CD4-positive, alpha-beta T cell treated with Interleukin-1 beta for 1 hour (primary cell): ENCODE measurements at places on chromosomes 6 and 20.

DNA sequence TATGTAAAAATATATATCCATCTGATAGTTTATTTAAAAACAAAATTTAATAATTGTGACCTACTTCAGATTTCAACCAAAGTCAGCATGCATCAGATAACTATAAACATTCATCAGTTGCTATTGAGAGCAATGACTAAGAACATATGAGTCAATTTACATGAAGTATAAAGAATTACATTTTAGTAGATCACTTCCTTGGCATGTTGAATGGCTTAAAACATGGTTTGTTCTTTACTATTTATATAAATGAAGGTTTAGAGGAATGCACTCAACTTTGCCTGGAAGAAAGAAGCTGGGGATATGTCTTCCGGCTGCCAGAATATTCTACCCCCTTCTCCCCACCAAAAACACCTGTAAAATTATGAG, 6.4 kb upstream of the FAM217A start:
- DNase-seq = no peak

- DNase-seq = no peak
These were observed 81.3 kb downstream of the CDC5L start for GRCh38 chr6:44468835-44469234.

- no peak for DNase-seq
These were observed at the start of gene SOX18 for GRCh38 chr20:64049060-64049877. TSS of gene SOX18 (minus strand) at chr20:64049639. CDS start at chr20:64049516, 123 bp downstream.

- no peak for DNase-seq
These were observed 27.1 kb downstream of the TASP1 start for GRCh38 chr20:13611611-13612125.

DNA sequence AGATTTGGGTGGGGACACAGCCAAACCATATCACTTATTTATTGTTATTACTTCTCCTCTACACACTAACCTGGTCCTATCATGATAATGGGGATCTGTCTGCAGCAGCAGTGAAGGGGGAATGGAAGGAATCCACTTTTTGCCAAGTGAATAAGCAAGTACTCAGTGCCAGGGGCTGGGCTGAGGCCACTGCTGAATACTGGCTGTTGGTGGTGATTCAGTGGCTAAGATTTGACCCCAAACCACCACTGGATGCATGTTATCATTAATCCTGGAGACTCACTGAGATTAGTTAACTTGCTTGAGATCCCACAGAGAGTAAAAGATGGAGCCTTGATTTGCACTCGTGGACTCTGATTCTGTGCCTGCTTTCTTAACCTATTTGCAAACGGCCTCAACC, 127.7 kb downstream of the TSHZ2 start:
- DNase-seq = no peak

DNA sequence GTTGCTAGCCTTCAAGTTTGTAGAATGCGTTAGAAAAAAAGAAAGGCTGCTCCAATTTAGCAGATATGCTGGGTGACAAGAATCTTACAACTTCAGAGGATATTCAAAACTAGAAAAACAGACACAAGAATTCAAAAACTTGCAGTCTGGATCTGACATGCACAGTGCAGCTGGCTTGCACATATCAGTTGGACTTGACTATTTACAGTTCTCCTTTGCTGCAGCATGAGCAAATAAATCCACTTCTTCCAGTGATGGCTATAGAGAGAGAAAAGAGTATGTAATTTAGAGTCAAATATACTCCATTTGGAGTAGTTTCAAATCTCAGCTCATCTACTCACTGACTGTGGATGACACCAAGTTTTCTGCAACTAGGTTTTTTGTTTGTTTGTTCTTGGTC, 247.0 kb downstream of the RIMS1 start:
- no peak for DNase-seq

- DNase-seq = peak; percentile 45
These were observed 3.3 kb upstream of the ULBP3 start for GRCh38 chr6:150072201-150072600.

- DNase-seq = no peak
These were observed 97.4 kb upstream of the NEDD9 start for GRCh38 chr6:11329726-11330412.

GRCh38 chr6:74609871-74610270, 596.0 kb downstream of the COL12A1 start:
- no peak for DNase-seq

GRCh38 chr20:33551778-33552177, 61.9 kb downstream of the CBFA2T2 start:
- no peak for DNase-seq

GRCh38 chr6:23656255-23657194, 469.5 kb upstream of the NRSN1 start:
- DNase-seq = no peak

GRCh38 chr6:68776354-68776753, 141.3 kb downstream of the ADGRB3 start:
- no peak for DNase-seq

DNA sequence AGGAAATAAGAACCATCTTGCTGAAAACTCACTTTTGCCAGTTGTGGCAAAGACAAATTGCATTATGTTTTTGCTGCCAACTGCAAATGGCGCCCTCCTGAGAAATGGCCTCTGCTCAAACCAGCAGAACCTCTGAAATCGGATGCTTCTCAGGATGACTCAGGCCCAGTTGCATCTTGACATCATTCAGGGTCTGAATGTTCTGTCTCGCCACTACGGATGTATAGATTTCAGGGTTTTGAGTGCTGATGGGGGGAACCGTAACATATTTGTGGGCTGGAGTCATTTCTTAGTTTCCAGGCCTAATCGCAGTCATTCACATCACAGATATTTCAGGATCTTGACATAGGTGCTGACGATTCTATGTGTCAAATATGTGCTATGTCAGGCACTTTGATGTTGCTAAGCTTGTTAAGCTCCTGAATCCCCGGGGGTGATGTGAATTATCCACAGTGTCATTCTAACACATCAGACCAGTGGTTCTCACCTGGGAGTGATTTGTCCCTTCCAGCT, 207.1 kb downstream of the NFATC2 start:
- DNase-seq = no peak

GRCh38 chr20:50562262-50562701, 52.1 kb downstream of the PTPN1 start:
- DNase-seq = no peak

GRCh38 chr6:56345376-56345995, 98.1 kb upstream of the COL21A1 start:
- no peak for DNase-seq

DNA sequence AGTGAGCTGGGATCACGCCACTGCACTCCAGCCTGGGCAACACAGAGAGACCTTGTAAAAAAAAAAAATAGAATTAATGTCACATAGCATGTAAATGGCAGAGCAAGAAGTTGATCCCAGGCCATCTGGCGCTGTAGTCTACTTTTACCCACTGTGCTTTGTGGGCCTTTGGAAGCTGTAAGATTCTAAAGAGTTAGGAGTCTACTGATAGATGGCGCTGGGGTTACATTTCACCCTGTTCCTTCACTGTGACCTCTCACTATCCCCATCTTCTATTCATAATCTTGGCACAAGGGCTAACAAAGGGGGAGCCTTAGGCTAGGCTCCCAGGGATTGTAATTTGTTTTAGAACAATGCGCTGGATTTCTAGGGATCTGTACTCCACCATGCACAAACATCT, 24.4 kb downstream of the SIRPD start:
- DNase-seq = peak; percentile 24

DNA sequence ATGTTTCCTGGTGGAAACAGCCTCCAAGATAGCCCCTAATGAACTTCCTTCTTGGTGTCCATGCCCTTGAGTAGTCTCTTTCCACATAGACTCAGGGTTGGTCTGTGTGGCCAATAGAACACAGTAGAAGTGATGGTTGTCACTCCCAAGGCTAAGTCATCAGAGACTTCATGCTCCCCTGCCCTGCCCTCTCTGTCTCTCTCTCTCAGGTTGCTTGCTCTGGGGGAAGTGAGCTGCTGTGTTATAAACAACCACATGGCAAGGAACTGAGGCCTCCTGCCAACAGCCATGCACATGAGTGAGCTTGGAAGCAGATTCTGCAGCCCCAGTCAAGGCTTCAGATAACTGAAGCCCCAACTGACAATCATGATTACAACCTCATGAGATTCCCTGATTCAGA, 85.3 kb upstream of the SLC22A16 start:
- DNase-seq = no peak

GRCh38 chr6:144878577-144878976, 593.4 kb downstream of the UTRN start:
- no peak for DNase-seq

GRCh38 chr6:134081506-134081905, 29.1 kb upstream of the SLC2A12 start:
- no peak for DNase-seq

GRCh38 chr6:61977947-61978346, 308.1 kb downstream of the KHDRBS2 start:
- no peak for DNase-seq

DNA sequence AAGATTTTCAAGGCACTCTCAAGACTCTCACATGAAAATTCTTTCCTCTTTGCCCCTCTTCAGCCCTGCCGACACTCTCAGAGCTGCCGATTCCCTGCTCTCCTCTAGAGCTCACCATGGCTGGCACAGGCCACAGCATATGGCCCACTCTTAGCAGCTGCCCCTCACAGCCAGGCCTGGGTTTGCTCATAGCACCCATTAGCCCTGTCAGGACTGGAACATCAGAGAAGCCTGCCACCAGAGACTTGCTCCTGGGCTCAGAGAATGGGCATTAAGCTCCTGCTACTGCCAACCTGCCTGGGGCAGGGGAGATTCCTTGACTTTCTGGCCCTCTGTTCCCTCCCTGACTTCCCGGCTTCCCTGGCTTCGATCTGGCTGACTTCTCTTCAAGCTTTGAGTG, 96.7 kb downstream of the LRFN2 start:
- DNase-seq = no peak

- DNase-seq = no peak
These were observed 6.1 kb upstream of the OSBPL2 start for GRCh38 chr20:62232194-62232593.

DNA sequence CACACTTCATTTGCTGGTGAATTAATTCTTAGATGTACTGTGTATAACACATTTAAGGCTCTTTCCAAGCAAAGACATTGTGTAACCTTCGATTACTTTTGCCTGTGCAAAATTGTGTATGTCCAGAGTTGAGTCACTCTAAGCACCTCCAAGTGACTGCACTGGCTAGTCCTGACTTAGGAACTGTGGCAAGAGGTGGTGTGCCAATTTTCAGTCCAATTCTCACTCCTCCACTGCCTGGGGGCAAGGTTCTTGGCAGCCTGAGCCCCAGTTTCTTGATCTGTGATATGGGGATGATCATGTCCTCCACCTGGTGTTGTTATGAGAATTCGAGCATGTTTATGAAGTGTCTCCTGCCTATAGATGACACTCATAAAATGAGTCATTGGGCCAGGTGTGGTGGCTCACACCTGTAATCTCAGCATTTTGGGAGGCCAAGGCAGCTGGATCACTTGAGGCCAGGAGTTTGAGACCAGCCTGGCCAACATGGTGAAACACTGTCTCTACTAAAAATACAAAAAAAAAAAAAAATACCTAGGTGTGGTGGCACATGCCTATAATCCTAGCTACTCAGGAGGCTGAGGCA, 105.3 kb upstream of the CDYL start:
- DNase-seq = no peak

GRCh38 chr6:167699141-167699931, 127.4 kb upstream of the AFDN start:
- peak; percentile 70 for DNase-seq

- DNase-seq = no peak
These were observed 152.4 kb downstream of the ADAT2 start for GRCh38 chr6:143298071-143298470.

GRCh38 chr6:31826793-31827285, 699 bp upstream of the HSPA1B start:
- DNase-seq = no peak

DNA sequence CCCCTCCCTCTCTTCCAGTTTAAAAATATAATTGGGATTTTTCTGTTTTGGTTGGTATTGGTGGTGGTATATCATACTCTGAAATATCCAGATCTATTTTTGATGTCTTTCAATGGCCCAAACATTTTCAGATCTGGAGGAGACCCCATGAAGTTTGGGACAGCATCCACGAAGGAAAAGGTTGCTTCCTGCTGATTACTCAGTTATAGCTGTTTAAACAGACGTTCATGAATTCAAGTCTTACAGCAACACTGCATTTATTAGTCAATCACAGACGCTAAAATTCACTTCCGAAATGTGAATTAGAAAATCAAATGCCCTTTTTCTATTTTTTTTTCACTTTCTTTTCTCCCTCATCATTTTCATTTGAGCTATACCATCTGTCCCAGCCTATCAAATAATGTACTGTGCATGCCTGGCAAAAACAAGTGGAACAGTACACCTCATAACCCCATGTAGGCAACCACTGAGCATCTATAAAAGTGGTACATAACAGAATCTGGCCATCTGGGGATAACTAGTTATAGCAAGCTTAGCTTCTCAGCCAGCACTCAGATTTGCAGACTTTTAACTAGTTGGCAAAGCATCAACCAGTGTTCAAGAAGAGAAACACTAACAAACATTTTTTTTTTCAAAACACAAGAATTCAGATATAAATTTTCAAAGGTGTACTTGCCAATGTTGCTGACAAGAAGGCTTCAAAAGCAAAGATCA, 124.5 kb downstream of the HIVEP2 start:
- DNase-seq = peak; percentile 33

DNA sequence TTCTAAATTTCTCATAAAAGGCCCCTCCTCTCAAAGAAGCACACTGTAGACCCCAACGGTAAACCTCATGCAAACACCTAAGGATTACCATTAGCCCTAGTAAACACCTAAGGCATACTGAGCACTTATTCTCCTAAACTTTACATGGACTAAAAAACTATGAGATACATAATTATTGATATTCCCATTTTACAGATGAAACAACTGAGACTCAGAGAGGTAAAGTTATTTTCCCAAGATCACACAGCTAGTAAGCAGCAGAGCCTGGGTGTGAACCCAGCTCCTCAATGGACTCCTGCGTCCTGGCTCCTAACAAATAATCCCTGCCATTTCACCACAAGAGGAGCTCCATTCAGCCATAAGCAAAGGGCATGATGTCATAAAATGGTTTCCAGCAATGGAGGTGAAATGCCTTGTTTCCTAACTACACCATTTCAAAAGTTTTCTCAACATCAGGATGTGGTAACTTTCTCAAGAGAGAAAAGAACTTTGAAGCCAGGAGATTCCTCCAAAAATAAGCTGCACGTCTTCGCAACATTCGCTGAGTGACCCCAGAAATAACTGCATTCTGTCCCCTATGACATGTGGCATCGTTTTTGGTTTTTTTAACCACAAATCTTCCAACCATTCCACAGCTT, 4.1 kb downstream of the ATP9A start:
- DNase-seq = no peak

- DNase-seq = no peak
These were observed 84.3 kb downstream of the FILIP1 start for GRCh38 chr6:75409286-75409685.

- DNase-seq = no peak
These were observed 85.8 kb downstream of the RNF144B start for GRCh38 chr6:18472941-18473340.

DNA sequence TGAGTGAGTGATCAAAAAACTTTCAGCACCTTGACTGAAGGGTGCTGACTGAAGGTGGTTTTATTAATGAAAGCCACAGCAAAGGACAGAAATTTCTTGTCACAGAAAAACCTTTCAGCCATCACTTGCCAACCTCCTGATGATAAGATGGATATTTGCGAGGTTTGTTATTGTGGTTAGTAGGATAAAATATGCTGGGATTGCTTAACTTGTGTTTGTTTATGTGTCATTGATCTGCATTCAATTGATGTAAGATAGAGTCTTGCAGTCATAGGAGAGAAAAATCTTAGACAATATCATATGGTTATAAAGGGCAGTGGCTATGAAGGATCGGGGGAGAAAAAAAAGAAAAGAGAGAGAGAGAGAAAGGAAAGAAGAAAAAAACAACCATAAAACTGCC, 1.2 kb downstream of the TSBP1 start:
- no peak for DNase-seq
